ENCODE measurements at places on chromosomes 1 and 21.

DNA sequence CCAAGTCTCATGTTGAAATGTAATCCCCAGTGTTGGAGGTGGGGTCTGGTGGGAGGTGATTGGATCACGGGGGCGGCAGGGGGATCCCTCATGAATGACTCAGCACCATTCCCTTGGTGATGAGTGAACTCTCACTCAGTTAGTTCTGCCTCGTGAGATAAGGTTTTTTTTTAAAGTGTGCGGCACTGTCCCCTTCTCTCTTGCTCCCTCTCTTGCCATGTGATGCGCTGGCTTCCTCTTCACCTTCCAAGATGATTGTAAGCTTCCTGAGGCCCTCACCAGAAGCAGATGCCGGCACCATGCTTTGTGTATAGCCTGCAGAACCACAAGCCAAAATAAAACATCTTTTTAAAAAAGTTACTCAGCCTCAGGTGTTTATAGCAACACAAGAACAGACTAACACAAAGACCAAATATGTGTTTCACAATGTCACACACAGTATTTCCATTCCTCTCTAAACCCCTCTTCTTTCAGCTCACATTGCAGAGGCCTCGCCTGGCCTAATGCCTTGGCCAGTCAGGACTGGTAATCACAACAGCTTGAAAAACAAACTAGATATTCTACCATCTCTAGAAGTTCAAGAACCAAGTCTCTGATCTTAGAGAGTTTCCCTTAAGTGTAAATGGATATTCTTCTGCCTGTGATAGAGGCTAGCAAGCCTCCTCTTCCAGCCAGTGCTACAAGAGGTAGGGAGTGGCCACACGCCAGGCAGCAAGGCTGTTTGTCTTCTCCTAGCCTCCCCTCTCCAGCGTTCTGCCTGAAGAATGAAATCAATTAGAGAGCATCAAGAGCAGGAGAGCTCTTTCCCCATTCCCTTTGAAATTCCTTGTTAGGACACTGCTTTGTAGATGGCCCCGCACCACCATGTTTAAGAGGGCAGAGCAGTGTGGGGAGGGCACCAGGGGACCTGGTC is 19.6 kb upstream of the RAP1A start:
- no peak for DNase-seq

DNA sequence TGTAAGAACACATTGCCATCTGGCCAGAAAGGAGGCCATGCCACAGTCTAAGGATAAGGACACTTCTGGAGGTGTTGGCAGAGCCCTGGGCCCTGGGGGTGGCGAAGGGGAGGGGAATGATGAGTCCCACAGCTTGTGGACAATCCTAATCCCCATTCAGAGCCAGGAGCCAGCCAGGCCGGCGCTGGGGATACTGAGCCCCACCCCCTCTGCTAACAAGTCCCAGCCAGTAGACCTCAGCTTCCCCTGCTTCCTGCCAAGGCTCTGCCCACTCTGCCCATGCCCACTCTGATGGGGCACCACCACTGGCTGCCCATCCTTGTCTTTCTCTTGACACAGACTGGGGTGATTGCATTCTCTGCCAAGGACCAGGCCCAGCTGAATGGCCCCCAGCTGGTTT is 71.9 kb downstream of the NAV1 start:
- DNase-seq = no peak

GRCh38 chr1:241776911-241777310 is 71.1 kb upstream of the EXO1 start:
- DNase-seq = no peak

DNA sequence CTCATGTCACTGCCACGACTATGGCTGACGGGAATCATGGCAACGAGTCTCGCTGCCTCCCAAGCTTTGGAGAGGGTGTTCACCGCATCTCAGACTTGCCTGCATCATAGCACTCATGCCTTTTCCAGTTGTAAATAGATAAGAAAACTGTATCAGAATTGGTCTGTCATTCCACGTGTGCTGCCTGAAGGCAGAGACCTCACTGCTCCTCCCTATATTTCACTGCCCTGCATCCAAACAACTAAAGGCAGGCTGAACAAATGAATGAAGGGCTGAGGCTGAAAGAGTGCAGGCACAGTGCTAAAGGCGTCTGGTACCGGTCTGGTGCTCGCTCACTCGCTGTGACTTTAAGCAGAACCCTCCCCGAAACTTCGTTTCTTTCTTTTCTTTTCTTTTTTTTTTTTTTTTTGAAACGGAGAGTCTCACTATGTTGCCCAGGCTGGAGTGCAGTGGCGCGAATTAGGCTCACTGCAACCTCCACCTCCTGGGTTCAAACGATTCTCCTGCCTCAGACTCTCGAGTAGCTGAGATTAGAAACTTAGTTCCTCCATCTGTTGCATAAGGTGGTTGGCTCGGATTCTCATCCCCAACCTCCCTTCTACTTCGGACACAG is 542 bp downstream of the EIF2B3 start:
- DNase-seq = no peak

DNA sequence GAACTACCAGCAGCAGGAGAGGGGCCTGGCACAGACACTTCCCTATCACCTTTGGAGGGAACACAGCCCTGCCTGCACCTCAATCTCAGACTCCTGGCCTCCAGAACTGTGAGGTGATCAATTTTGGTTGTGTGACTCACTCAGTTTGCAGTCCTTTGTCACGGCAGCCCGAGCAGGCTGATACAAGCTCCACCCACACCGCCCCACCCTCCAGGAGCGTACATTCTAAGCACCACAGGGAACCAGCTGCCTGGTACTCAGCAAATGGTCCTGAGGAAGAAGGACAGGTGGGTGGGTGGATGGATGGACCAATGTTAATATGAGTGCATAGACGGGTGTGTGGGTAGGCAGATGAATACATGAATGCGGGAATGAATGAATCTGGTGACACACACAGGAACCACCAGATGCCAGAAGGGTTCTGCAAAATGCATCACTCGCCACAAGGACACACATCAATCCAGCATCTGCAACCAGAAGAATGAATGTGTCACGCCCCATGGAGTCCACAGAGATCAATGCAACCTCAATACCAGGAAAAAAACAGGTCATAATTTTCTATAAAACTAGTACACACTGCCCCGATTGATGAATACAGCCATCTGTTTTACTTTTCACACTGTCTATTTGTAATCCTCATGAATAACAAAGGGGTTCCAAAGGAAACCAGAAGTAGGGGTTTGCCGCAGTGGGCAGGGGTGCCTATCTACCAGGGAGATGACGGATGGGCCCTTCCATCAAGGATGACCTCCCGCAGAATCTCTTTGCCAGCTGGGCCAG is 284.5 kb downstream of the NPHP4 start:
- no peak for DNase-seq

DNA sequence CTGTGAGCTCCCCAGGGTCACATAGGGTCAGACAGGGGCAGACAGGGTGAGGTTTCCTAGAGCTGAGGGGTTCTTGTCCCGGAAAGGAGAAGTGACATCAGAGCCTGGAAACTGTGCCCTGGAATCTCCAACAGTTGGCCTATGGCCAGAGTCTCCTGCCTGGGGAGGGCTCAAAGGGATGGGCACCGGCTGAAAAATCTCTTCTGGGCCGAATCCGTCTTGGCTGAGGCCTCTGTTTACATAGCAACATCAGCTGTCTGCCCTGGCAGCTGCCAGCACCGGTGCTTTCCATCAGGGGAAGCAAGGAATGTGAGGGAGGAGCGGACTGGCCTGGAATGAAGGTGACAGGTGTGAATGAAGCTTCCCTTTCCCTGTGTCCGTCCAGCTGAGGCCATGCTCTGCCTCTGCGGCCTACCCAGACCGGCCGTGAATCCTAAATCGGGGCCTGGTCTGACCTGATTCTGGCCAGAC is 30.7 kb downstream of the VASH2 start:
- DNase-seq = no peak

DNA sequence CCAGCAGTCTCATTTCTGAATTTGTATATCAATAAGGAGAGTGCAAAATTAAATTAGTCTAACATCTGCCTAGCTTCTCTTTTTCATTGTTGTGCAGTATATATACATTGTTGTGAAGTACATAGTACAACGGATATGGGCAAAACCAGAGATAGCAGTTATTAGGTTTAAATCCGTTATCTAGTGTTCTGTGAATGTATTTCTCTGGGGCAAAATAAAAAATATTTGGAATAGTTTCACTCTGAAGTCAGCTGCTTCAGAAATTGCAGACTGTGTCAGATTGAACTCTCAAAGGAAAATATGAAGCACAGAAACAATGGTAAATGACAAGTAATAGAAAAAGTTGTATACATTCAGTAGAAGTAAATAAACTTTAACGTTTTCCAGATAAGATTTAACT is 836.5 kb upstream of the CXADR start:
- DNase-seq = no peak
